Mesendoderm (in vitro differentiated cells): ENCODE measurements at places on chromosomes 1 and 21.

DNA sequence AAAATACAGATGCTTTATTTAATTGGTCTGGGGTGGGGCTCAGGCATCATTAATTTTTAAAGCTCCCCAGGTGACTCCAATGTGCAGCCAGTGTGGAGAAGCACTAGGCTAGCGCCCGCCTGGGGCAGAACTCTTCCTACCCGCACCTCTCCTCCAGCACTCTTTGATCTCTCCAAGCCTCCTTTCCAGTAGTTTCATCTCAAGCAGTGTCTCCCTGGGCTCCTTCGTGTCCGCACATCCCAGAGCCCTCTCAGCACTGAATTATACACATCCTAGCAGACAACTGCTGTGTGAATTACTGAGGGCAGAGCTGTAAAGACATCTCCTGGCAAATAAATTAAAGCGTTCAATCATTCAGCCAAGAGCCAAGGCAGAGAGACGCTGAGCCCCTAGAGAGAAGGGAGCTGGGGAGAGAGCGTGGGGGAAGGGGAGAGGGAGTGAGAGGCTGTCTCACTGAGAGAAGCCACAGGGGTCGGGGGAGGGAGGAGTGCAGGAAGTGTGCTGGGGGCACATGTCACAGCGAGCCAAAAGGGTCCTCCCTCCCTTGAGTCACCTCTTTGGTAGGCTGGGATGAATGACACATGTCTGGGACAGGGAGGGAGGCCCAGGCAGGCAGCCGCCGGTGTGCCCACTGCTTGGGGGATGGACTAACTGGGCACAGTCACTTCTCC, 21.0 kb upstream of the PARP1 start:
- DNase-seq, result peak; percentile 75

DNA sequence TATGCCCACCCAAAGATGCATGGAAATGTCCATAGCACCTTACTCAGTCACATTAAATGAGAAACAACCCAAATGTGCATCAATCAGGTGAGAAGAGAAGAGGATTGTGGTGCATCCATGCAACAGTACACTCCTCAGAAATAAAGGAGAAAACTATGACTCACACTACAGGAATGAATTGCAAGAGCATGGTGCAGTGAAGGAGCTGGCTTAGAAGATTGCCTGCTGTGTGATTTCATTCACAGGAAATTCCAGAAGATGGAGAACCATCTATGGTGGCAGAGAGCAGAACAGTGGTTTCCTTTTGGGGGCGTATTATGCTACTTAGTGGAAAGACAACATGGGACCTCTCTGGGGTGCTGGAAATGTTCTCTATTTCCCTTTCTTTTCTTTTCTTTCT, 278.6 kb upstream of the AJAP1 start:
- DNase-seq, result peak; percentile 53

DNA sequence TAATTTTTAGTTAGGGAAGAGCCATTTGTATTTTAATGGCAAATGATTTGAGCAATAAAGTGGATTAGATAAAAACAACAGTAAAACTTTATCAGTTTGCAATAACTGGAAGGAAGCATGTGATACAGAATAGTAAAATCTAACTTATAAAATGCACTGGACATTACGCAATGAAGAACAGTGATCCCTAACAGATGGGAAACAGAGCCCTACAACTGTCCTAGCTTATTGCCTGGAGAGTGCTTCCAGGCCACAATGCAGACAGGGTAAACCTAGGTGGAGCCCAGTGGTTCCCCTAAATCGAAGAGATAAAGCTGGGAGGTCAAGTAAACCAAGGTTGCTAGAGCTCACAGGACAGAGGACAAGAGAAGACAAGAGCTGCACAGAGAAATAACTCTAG, 7.0 kb downstream of the OMA1 start:
- no peak for DNase-seq

GRCh38 chr1:193222056-193222615, 35.7 kb upstream of the B3GALT2 start:
- DNase-seq, result no peak

- DNase-seq, result peak; percentile 39
Measured at GRCh38 chr1:31761883-31762282, 2.3 kb downstream of the ADGRB2 start.

DNA sequence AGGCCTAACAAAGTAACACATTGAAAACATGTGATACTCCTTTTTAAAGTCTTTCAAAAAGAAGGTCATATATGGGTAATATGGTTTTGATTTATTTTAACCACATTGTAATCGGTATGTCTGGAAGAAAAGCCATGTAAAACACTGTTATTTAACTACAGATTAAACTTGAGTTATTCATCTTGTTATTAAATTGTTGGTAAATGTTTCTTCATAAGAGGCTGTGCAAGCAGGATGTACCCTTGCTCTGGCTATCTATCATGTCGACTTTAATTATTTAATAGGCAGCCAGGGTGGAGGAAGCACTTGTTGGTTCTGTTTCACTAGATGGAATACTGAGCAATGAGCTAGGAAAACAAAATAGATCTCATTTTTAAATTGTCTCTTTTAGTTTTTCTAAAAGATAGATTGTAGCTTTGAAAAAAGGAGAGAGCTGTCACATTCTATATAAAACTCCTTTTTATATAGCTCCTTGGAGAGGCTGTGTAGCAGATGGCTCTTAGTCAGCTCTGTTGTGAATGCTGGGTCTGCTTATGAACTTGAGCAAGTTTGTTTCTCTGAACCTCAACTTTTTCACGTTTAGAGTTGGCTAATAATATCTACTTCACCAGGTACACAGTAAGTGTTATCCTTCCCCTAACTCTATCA, 39.5 kb downstream of the LRRC8B start:
- no peak for DNase-seq
